ENCODE measurements at places on chromosomes 1 and 21. TPM values are rescaled to one million over a fixed set of nuclear protein-coding genes. Genes with fewer than 3 reads are reported as not detected.

Gene FAM43B
- 7.6 TPM for polyA plus RNA-seq

Gene TPM3
- polyA plus RNA-seq, result 109 TPM

Gene C1QB
- polyA plus RNA-seq, result not detected

Gene PTGS2
- polyA plus RNA-seq, result not detected

Gene PDPN
- polyA plus RNA-seq, result 24.9 TPM

Gene CCSAP
- 6.6 TPM for polyA plus RNA-seq

Gene ADORA3
- polyA plus RNA-seq, result not detected

Gene NCF2
- 0.19 TPM for polyA plus RNA-seq

Gene WDR64
- polyA plus RNA-seq, result not detected

Gene CCDC24
- 27.9 TPM for polyA plus RNA-seq

Gene TPTE
- not detected for polyA plus RNA-seq

Gene KIF14
- polyA plus RNA-seq, result 10.2 TPM

Gene GJA4
- 0.86 TPM for polyA plus RNA-seq

Gene GCLM
- polyA plus RNA-seq, result 11.1 TPM

Gene PROK1
- not detected for polyA plus RNA-seq

Gene ASAP3
- polyA plus RNA-seq, result 72.3 TPM

Gene PTGFRN
- 60.1 TPM for polyA plus RNA-seq

Gene PHLDA3
- 57.3 TPM for polyA plus RNA-seq

Gene FAM151A
- polyA plus RNA-seq, result 0.18 TPM

Gene ERO1B
- polyA plus RNA-seq, result 2.7 TPM

Gene RIT1
- 40.6 TPM for polyA plus RNA-seq

Gene BRINP3
- 5.0 TPM for polyA plus RNA-seq

Gene ANGPTL3
- polyA plus RNA-seq, result 0.94 TPM

Gene SPSB1
- 3.2 TPM for polyA plus RNA-seq

Gene OR14K1
- polyA plus RNA-seq, result not detected

Gene NT5C1A
- 0.16 TPM for polyA plus RNA-seq

Gene HSPA13
- 31.4 TPM for polyA plus RNA-seq

Gene LDLRAD1
- polyA plus RNA-seq, result not detected

Gene FAM177B
- not detected for polyA plus RNA-seq

Gene SPRR1B
- polyA plus RNA-seq, result not detected

Gene SHE
- polyA plus RNA-seq, result 2.0 TPM

Gene NSL1
- polyA plus RNA-seq, result 34.9 TPM

Gene GORAB
- 10.1 TPM for polyA plus RNA-seq

Gene RGS18
- polyA plus RNA-seq, result not detected

Gene TSPAN1
- not detected for polyA plus RNA-seq
